ENCODE measurements at places on chromosomes 3 and 15.

- DNase-seq: no peak
These were observed 240.2 kb upstream of the TPRG1 start for GRCh38 chr3:188931531-188931930.

DNA sequence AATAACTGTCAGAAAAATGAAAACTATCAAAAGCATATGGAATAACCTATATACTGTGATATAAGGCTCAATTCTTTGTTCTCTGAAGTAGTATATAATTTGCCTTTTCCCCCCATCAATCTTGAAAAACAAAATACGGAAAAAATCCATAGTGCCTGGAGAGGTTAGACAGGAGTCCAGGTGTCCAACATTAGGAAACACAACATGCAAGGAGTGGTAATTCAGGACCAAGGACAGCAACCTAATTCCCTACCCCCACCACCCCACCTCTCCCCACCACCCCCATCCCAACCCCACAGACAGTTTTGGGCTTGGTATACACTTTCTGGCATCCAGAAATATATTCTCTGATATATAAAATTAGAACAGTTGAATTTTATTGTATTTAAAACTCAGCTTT is 55.1 kb upstream of the SLC25A26 start:
- DNase-seq: no peak

GRCh38 chr15:101781928-101782327 is 21.4 kb upstream of the OR4F6 start:
- DNase-seq: no peak

- no peak for DNase-seq
These were observed 422.2 kb downstream of the MAGI1 start for GRCh38 chr3:65616563-65616962.

DNA sequence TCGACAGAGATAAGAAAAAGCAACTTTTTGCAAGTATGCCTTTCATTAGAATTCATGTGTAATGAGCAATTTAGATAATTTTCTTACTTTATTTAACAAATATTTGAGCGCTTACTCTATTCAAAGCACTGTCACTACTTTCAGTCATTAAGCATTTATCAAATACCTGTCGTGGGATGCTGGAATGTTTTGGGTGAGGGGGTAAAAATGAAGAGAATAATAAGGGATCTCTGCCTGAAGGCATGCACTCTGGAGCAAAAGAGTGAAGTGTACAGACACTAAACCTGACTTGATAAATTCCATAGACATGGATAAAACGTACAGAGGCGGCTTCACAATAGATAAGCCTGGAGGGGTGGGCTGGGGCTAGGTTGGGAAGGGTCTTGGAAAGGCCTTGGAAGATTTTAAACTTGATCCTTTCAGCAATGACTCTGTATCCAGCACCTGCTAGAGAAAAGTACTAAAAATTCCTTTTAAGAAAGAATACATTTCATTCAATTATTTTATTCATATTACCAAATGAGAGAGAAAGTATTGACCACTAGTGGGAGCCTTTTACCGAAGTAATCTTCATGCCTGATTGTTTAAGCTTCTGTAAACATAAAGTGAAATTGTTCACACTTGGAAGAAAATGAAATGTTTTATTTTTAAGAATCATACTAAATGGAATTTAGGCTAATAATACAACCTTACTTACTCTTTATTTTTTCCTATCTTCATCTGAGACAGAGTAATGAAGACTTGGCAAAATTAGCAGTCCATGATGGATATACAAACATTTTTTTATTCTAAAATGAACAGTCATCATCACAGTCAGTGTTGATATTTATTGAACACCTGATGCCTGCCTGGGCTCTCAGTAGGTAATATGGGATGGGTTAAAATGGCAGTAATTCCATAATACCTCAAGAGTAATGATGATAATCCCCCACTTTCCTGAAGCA is 113.2 kb downstream of the PPP2R3A start:
- no peak for DNase-seq

- DNase-seq: no peak
These were observed 13.4 kb upstream of the ATP10A start for GRCh38 chr15:25876231-25877140.

- no peak for DNase-seq
These were observed 127.3 kb upstream of the MRPL3 start for GRCh38 chr3:131630097-131630496.

GRCh38 chr3:134392336-134392983 is 18.2 kb upstream of the AMOTL2 start:
- DNase-seq: no peak

- DNase-seq: no peak
These were observed 293.5 kb downstream of the KBTBD8 start for GRCh38 chr3:67291287-67292252.
